ENCODE measurements at places on chromosomes 4 and X.

- DNase-seq, result no peak
Observed at GRCh38 chr4:152206185-152206584, 329.7 kb downstream of the FBXW7 start.

GRCh38 chr4:148565801-148566200, 123.6 kb upstream of the NR3C2 start:
- DNase-seq, result peak; percentile 25

GRCh38 chr4:121011138-121011537, 61.2 kb downstream of the NDNF start:
- DNase-seq, result no peak

DNA sequence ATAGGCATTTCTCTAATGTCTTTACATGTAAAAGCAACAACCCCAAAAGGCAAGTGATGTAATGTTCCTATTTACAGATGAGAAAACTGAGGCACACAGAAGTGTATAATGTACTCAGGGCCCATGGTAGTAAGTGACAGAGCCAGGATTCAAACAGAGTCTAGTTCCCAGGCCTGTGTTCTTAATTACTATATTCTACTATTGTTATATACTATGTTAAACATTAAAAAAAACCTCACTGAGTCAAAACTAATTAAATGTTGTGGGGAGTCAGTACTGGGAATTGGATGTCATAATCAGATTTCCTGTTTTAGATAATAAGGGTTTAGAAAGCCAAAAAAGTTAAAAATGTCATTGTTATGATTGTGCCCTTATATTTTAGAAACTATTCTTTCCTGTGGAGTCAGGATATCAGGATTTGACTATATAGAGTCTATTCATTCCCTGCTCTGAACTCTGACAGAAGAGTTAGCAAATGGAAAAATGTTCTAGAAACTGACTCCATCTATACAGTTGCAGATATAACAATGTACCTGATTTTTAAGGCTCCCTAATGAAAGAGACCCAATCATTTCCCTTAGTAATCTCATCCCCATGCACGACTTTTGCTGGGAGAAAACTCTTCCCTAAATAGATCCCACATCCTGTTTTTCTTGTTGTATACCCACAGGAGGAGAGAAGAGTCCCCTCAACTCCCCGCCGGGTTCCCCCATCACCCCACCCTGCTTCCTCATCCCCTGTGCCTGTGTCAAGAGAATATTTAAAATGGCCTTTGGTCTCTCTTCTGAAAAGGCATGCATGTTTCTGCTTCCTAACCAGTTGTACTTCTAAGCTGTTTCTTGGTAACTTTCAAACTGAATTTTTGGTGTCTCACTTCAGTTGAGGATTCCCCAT, 69.7 kb downstream of the REELD1 start:
- no peak for DNase-seq

- DNase-seq, result no peak
Observed at GRCh38 chr4:86536151-86536550, 58.0 kb upstream of the PTPN13 start.

DNA sequence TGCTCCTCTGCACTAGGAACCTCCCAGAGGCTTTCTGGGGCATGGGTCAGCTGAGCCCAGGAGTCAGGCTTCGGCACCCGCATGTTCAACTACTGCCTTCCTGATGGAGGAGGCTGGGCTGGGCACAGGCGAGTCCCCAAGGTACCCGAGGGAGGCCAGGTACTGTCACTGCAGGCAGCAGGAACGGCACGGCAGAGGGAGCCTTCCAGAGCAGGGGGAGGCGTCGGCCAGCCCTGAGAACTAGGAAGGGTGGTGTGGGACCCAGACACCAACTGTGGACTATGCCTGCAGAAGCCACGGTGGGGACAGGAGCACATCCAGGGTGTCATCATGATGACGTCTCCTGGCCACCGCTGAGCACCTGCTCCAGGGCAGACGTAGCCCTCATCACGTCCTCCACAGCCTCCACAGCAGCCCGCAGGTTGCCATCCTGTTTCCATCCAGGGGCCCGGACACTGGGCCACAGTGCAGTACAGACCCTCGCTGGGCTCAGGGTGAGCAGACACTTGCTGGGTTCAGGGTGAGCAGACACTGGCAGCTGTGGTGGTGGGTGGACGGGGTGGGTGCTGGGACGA, 40.8 kb downstream of the SORCS2 start:
- no peak for DNase-seq

DNA sequence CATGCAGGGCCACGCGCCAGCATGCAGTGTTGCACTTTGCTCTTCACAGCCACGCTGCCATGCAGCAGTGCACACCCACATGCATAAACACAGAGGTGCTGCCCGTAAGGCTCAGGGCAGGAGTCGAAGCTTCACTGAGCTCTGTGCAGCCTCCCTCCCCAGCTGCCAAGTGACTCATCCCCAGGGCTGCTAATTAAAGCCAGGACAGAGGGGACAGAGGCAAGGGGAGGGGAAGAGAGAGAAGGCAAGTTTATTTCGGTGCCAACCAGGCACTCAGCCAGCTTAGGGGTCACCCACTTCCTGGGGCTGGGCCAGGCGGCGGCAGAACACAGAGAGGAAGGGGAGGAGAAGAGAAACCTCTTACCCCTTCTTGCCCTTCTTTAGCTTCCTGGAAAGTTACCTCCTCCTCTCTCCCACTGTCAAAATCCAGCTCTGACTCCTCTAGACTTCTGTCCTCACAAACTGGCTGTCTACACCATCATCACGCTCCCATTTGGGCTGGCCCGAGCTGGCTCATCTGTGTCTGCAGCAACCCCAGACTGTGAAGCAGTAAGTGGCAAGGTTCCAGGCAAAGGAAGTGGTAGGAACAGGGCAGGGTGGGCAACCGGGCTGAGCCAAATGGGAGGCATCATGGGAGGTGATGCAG, 6.2 kb upstream of the IQSEC2 start:
- DNase-seq, result peak; percentile 41

- no peak for DNase-seq
Observed at GRCh38 chrX:7617994-7618393, 225.0 kb upstream of the VCX start.

DNA sequence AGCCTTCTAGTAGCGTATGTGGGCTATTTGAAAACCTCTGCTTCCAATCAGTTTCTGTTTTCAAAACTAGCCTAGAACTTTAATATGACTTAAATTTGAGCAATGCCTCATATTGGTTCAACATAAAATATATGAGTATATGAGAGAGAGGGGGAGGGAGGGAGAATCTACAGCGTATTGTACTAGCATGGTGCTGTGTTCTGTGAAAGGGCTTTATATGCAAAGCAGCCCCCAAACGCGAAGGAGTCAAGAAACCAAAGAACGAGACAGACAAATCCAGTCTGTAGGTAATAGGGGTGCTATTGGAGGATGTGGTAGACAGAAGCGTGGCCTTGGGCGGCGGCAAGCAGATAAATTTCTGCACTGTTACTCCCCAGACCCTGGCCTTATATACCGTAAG, 784 bp upstream of the ANXA5 start:
- no peak for DNase-seq

GRCh38 chr4:107035819-107036583, at the start of gene DKK2:
DKK2 (minus strand) TSS chr4:107036313; CDS start chr4:107035591, 722 bp downstream.
- peak; percentile 1 for DNase-seq

GRCh38 chrX:108332281-108332680, 105.9 kb downstream of the COL4A6 start:
- DNase-seq, result no peak

GRCh38 chr4:7505116-7505900, 70.6 kb upstream of the PSAPL1 start:
- no peak for DNase-seq

- DNase-seq, result no peak
Observed at GRCh38 chr4:5710065-5710960, 688 bp upstream of the EVC start.

GRCh38 chrX:130878350-130879341, 24.4 kb downstream of the ENOX2 start:
- peak; percentile 1 for DNase-seq

- DNase-seq, result no peak
Observed at GRCh38 chr4:121943941-121944340, 7.9 kb downstream of the TRPC3 start.

DNA sequence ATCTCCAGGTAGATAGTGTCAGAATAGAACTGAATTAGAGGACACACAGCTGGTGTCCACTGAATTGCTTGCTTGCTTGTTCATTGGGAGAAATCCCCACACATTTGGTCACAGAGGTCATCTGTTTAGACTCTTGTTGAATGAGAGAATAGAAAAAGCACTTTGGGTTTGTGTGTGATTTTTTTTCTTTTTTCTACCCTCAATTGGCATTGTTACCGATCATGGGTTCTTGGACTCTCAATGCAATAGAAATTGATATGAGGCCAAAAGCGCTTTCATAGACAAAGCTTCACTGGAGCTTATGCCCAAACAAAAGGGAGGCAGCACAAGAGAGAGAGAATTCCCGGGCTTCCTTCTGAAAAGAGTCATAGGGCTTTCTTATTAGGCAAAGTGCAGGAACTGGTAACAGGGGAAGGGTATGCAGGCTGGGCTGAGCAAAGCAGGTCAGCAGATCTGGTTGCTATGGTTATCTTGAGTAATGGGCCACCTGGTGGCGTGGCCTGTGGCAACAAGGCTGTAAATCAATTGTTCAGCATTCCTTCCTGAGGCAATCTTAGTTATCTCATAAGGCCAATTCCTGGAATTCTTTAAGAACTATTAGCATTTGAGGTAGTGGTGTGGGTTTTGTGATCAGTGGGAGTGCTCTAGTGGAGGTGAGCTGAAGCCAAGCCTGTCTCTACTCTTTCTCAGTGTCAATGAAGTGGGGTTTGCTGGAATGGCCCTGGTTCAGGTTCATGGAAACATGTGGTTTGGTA, 5.3 kb upstream of the GPR82 start:
- DNase-seq, result no peak

- DNase-seq, result no peak
Observed at GRCh38 chrX:16979226-16979625, 32.8 kb downstream of the REPS2 start.

Data from amygdala (tissue), 56 donors.